ENCODE measurements at places on chromosomes 4 and X.

- no peak for DNase-seq
Measured at GRCh38 chr4:84263415-84263814, 235.7 kb downstream of the NKX6-1 start.

DNA sequence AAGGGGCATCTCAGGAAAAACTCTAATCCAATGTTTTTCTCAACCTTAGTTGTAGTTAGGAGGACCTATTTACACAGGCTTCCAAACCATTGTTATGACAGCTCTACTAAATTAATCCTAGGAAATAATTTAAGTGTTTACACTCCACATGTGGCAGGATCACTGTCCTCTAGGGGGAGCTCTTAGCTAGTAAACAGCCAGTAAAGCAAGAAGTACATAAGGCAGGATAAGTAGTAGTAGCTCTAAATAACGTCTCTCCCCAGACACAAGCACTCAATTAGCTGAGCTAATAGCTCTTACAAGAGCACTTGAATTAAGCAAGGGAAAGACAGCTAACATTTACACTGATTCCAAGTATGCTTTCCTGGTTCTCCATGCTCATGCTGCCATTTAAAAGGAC lies 37.3 kb downstream of the NUDT11 start:
- no peak for DNase-seq

DNA sequence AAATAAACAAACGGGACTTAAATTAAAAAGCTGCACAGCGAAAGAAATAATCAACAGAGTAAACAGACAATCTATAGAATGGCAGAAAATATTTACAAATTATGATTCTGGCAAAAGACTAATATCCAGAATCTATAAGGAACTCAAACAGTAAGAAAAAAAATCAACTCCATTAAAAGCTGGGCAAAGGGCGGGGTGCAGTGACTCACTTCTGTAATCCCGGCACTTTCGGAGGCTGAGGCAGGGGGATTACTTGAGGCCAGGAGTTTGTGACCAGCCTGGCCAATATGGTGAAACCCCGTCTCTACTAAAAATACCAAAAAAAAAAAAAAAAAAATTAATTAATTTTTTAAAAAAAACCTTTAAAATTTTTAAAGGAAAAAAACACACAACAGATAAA lies 109.0 kb downstream of the ATP11C start:
- no peak for DNase-seq

DNA sequence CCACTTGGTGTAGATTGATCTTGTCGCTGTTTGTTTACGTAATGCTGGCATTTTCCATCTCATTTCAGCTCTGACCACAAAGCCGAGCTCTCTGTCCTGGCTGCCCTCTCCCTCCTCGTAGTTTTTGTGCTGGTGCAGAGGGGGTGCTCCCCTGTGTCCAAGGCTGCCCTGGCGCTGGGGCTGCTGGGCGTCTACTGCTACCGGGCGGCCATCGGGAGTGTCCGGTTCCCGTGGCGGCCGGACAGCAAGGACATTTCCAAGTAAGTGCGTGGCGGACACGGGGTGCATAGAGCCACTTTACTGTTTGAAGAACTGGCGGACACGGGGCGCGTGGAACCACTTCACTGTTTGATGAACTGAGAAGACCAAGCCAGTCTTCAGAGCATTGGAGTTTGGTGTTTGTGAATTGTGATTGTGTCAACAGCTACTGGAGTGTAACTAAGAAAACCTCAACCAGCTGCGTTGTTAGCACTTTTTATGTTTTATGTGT lies 28.0 kb downstream of the PIGG start:
- no peak for DNase-seq

GRCh38 chr4:159101988-159102621 lies 774 bp upstream of the RAPGEF2 start:
- no peak for DNase-seq

- DNase-seq: no peak
Measured at GRCh38 chr4:184253072-184253420, 35.4 kb upstream of the ENPP6 start.

- DNase-seq: no peak
Measured at GRCh38 chrX:44428989-44429627, 85.6 kb upstream of the EFHC2 start.

- no peak for DNase-seq
Measured at GRCh38 chr4:103012060-103012459, 7.4 kb downstream of the SLC9B1 start.

DNA sequence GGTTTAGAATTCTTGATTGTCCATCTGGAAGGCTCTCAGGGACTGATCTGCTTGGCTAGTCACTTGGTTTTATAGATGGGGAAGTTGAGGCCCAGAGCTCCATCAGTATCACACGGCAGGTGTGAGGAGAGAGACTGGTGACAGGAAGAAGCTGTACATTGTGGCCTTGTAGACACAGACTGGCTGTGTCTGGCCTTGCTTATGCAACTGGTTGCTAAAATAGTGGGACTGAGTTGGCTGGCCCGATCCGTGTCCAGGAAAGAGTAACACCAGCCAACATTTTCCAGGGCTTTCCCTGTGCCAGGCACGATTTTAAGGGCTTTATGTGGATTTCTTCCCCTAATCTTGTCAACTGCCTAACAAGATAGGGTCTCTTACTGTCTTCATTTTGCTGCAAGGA lies 2.8 kb downstream of the TBC1D14 start:
- no peak for DNase-seq

- DNase-seq: no peak
Measured at GRCh38 chrX:19403696-19404095, 60.0 kb downstream of the PDHA1 start.

DNA sequence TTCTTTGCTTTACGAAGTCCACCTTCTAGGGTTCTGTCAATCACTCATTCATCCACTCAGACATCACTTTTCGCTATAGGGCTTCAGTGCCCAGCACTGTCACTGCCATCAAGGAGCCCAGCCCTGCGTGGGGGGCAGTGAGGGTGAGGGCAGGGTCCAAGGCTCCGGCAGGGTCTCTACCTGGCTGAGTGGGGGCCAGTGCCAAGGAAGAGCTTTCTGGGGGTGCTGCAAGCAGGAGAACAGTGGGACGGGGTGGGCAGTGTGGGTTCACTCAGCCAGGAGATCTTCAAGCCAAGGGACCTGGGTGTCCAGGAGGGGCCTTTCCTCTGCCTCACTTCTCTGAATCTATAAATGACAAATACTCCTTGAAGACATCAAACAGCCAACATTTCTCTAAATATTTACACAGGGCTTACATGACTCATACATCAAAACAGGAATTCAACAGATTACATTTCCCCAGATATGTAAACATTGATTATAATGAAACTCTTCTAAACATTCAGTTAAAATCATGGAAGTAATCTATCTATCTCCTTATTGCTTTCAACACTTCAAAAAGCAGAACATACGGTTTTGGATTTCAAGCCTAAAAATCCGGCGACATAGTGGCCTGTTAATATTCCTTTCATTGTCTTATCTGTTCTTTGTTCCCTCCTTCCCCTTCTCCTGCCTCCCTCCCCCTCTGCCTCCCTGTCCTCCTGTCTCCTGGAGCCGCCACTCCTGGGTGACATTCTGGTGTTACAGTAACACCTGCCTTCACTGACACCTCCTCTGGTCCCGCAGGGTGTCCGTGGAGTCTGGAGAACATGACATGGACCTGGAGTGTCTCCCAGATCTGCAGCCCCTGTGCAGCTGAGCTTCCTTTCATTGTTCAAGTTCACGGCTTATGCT lies 94.4 kb upstream of the ADRA2C start:
- no peak for DNase-seq

- DNase-seq: no peak
Measured at GRCh38 chrX:82125103-82125502, 923.2 kb downstream of the SH3BGRL start.

- DNase-seq: peak; percentile 84
Measured at GRCh38 chr4:5753766-5754528, 42.9 kb downstream of the EVC start.

- no peak for DNase-seq
Measured at GRCh38 chr4:11116940-11117339, 311.8 kb downstream of the HS3ST1 start.

- no peak for DNase-seq
Measured at GRCh38 chr4:176981551-176981950, 188.8 kb upstream of the VEGFC start.

- DNase-seq: no peak
Measured at GRCh38 chrX:124263743-124264142, 68.7 kb upstream of the TEX13D start.

DNA sequence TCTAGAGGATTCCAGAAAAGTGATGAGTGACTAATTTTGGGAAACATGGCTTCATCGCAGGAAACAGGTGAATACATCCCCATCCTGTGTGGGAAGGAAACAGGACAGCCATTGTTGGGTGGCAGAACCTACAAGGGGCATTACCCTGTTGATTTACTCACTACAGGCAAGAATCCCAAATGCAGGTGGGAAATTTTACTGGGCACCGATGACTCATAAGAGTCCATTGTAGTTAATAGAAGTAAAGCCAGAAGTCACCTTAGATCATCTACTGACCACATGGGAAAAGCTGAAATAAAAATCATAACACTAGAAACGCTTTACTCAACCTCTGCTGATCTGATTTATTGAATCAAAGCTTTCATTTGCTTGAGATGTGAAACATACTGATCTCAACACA lies 136.4 kb downstream of the TRIML1 start:
- no peak for DNase-seq

- DNase-seq: no peak
Measured at GRCh38 chr4:139692309-139693012, 26.8 kb downstream of the MGST2 start.

- DNase-seq: no peak
Measured at GRCh38 chr4:86976801-86977485, 42.1 kb downstream of the AFF1 start.

- no peak for DNase-seq
Measured at GRCh38 chr4:8500966-8501365, 60.4 kb downstream of the TRMT44 start.

DNA sequence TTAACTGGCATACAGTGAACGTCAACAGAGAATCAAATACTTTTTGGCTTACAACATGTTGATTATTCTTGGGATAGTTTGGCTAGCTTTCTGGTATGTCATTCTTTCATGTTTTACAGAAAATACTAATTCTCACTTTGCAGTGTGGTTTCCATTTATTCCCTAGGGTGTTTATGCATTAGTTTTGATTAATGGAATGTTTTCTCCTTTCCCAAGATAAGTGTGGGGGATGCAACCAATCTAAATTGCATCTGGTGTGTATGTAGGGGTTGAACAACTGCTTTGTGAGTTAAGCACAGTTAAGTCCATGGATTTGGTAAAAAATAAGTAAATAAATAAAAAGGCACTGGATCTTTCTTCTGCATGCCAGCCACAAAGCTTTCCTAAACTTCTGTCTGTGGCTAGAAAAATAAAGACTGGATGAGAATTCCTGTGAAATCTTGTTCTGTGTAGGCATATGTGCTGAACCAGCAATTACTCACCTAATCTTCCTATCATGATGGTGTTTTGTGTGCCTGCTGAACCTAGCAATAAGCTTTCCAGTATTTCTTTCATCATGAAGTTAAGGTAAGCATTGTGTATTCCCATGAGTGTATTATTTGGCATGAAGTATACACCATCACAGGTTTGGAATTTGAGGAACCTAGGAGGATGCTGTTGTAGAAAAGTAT lies 50.6 kb upstream of the TENM3 start:
- DNase-seq: no peak

- DNase-seq: no peak
Measured at GRCh38 chr4:143025081-143025704, 159.5 kb upstream of the USP38 start.

DNA sequence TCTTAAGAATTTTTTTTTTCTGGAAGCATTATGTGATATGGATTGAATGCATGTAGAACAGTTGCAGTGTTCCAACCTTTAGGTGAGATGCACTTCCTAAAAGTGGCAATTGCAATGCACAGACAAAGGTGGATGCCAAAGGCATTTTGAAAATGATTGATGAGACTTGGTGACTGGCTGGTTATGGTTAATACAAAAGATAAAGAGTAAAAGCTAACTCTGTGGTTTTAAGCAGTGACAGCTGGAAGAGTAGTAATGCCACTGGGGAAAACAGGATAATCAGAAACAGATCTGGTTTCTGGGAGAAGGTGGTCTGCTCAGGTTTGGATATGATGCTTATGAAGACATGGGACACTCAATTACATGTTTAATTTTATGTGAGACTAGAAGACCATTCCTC lies 345.6 kb downstream of the RPA4 start:
- DNase-seq: no peak

- no peak for DNase-seq
Measured at GRCh38 chr4:187128222-187128621, 404.6 kb upstream of the FAT1 start.

- DNase-seq: no peak
Measured at GRCh38 chr4:24160358-24160757, 270.5 kb upstream of the PPARGC1A start.

GRCh38 chr4:174742561-174742960 lies 86.5 kb downstream of the GLRA3 start:
- no peak for DNase-seq

DNA sequence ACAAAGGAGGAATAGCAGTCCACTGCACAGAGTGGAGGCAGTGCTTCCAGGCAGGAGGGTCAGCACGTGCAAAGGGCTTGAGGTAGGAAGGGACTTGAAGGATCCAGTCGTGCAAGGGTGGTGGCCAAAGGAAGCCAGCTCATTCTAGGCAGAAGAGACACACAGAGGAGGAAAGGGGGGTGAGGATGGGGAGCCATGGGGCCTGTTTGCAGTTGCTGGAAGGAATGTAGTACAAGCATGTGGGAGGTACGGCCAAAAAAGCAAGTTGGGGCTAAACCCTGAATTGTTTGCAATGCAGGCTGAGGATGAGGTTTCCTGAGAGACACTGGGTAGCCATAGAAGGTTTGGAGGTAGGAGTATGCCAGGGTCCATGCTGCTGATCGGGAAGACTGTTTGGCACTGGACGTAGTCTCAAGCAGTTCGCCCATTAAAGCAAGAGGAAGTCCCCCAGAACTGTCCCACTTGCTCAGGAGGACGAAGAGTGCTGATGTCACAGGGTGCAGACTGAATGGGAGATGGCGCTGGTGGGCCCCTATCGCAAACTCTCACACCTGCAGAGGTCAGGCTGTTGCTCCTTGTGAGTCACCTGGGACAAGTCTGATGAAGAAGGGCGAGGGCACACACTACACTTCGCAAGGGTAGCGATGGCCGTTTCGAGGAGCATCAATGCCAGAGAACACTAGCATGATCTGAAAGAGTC lies 9.1 kb upstream of the MAN2B2 start:
- no peak for DNase-seq

GRCh38 chrX:15404401-15405096 lies 20.3 kb upstream of the VEGFD start:
- no peak for DNase-seq

DNA sequence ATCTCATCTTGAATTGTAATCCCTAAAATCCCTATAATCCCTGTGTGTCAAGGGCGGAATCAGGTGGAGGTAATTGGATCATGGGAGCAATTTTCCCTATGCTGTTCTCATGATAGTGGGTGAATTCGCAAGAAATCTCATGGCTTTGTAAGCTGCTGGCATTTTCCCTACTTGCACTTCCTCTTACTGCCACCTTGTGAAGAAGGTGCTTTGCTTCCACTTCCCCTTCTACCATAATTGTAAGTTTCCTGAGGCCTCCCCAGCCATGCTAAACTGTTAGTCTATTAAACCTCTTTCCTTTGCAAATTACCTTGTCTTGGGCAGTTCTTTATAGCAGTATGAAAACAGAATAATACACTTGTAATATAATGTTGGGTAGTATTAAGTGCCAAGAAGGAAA lies 1087.4 kb upstream of the SLIT2 start:
- no peak for DNase-seq

GRCh38 chr4:141021397-141022110 lies 111.7 kb downstream of the RNF150 start:
- DNase-seq: no peak
